ENCODE measurements at places on chromosomes 2 and 18.
A peak's percentile ranks its signal among the peaks of the same experiment; 100 is the strongest.

GRCh38 chr18:60327880-60328279 lies 44.7 kb downstream of the MC4R start:
- DNase-seq = no peak

DNA sequence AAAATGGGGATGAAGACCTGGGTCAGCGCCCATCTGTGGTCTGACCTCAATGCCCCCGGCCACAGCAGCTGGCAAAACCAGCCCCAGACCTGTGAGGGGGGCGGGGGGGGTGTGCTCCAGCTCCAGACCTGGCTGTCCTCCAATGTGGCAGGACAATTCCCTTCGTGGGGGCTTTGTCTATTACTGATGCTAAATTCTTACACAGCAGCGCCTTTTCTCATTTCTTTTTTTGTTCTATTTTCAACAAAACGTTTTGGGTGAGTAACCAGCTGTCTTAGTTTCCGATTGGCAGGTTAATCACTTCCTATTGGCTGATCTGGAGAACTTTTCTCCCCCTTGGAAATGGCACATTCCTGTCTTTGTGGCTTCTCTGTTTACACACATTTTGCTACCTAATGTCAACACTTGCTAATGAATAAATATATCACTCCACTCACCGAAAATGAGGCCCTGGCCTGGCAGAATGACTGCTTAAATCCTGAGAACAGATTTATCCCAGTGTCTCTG lies 4.4 kb downstream of the SMAD7 start:
- no peak for DNase-seq

- no peak for DNase-seq
Observed at GRCh38 chr2:65347913-65348312, 84.5 kb downstream of the SPRED2 start.

GRCh38 chr2:98637401-98638147 lies 29.2 kb downstream of the UNC50 start:
- DNase-seq = peak; percentile 26

- no peak for DNase-seq
Observed at GRCh38 chr18:77096936-77097886, 35.4 kb downstream of the MBP start.

DNA sequence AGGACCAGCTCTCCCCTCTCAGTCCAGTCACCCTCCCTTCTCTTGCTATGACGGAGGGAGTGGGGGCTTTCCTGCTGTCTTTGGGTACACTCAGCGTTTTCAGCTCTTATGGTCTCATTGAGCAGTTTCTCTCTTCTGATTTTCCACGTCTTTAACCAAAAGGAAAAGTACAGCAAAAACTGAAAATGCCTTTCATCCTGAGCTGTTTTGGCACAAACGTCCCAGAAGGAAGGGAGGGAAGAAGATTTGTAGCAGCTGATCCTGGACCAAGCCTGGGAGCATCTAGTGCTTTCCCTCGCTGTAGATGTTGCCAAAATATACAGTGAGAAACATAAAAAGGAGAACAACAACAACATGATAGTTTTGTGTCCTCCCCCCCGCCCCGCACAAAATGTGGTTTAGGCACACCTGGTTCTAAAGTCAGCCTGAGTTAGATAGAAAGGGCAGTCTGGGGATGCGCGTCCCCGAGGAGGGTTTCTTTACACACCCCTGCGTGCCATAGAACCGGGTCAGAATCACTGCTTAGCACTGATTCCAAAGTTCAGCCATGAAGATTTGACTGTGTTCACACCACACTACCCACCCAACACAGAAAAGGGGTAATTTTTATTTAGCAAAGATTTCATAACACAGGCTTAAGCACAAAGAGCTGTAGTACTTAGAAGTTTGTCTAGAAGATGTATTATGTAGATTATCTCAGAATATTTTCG lies 53.4 kb downstream of the SLC40A1 start:
- DNase-seq = no peak

DNA sequence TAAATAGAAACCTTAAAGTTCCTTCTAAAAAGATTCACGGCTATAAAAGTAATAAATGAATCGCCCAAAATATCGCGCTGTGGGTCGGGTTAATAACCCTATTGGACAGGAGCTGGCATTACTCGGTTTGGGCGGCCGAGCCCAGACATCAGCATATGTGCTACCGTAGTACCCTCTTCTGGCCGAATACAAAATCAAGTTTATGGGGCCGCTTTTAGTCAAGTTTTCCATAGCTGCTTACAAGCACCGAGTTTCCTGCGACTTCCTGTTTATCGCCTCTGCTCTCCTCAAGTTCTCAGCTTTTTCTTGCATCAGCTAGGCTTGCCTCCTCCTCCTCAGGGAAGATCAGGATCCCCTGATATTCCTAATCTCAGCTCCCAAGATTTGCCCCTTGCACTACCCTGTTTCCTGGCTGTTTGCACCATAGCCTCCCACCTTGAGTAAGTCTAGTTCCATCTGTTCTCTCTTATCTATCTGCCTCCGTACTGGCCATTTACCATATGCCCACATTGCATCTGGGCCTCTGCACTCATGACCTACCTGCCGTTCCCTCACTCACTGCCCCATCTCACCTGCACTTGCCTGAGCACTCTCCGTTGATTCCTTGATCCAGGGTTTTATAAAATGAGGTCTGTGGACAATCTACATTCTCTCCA lies 56.1 kb downstream of the SLC35F5 start:
- DNase-seq = peak; percentile 57

- DNase-seq = no peak
Observed at GRCh38 chr18:63025251-63026090, 294.1 kb downstream of the BCL2 start.

DNA sequence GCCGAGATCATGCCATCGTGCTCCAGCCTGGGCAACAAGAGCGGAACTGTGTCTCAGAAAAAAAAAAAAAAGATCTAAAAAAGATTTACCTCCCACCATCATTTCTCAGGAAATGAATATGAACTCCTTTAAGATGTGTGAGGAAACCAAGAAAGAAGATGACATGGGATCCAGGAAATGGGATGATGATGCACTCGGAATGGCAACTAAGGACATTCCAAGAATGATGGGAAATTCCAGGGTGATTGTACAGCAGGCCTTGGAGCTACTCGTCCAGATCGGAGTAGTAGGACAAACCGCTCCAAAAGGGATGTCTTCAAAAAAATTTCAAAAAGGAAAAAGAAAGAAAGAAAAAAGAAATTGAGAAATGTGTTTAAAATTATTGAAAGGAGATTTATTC lies 84.9 kb upstream of the PMAIP1 start:
- DNase-seq = no peak

- DNase-seq = no peak
Observed at GRCh38 chr2:201909348-201909747, 103.0 kb downstream of the CDK15 start.

DNA sequence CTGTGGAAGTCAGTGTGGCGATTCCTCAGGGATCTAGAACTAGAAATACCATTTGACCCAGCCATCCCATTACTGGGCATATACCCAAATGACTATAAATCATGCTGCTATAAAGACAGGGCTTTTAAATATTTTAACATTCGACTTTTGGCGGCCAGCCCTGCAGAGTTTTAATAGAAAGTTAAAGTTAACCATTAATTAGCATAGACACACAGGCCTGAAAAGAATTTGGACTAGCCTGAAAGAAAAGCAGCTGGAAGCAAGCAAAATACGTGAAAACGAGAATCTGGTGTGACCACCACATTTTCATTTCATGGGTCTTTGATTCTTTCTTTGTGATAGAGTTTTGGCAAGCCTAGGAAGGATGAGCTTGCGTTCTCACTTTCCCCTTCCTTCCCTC lies 184.0 kb downstream of the SCG2 start:
- no peak for DNase-seq

GRCh38 chr2:193428336-193428818 lies 1233.6 kb upstream of the TMEFF2 start:
- no peak for DNase-seq

- no peak for DNase-seq
Observed at GRCh38 chr2:149170156-149170555, 131.7 kb downstream of the LYPD6B start.
